T-cell (primary cell): ENCODE measurements at places on chromosomes 13 and 19. TPM values are rescaled to one million over a fixed set of nuclear protein-coding genes. Genes with fewer than 3 reads are reported as not detected.

The NLRP4 gene
- total RNA-seq, result not detected

The ATP11A gene
- 35.7 TPM for total RNA-seq

GRCh38 chr13:28626266-28626665 lies 32.7 kb upstream of the POMP start:
- no peak overlapping the region for H3K4me3 ChIP-seq
- H3K27ac ChIP-seq, result no peak overlapping the region
- H3K27me3 ChIP-seq, result no peaks in the 10 kb centered on the region

- H3K27ac ChIP-seq, result no peak overlapping the region
- H3K4me1 ChIP-seq, result no peaks in the 10 kb centered on the region
These were observed 91.1 kb downstream of the ZC3H13 start for GRCh38 chr13:45961468-45961867.

GRCh38 chr13:42275098-42275471 lies 3.1 kb downstream of the AKAP11 start:
- no peak overlapping the region for H3K4me3 ChIP-seq
- H3K27me3 ChIP-seq, result no peaks in the 10 kb centered on the region
- H3K36me3 ChIP-seq, result no peaks in the 10 kb centered on the region

DNA sequence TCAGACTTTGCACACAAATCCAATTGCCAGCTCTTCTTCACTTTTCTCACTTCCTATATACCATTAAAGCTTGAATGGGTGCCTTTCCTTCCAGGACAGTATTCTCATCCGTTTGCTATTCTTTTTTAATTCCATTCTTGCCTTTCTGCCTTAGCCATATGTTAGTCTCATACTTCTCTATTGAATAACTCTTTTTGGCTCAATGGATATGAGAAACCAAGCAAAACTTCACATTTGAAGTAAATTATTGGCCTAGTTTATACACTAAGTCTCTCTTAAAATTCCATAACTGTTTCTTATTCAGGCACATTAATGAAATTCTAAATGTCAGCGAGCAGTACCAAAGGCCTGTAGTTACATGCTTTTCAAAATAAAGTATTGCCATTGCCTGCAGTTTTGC lies 129.6 kb upstream of the FRY start:
- H3K4me3 ChIP-seq, result no peak overlapping the region
- H3K4me1 ChIP-seq, result peaks cover 8% of the 10 kb centered on the region
- no peaks in the 10 kb centered on the region for H3K27me3 ChIP-seq

- no peak overlapping the region for H3K4me3 ChIP-seq
- no peak for DNase-seq
- no peaks in the 10 kb centered on the region for H3K4me1 ChIP-seq
These were observed 24.7 kb downstream of the ZNRF4 start for GRCh38 chr19:5479958-5480357.

GRCh38 chr13:23899555-23899954 lies 2.3 kb upstream of the C1QTNF9B start:
- H3K27ac ChIP-seq, result no peak overlapping the region
- peaks cover 9% of the 10 kb centered on the region for H3K4me1 ChIP-seq
- H3K36me3 ChIP-seq, result no peaks in the 10 kb centered on the region
- H3K27me3 ChIP-seq, result peaks cover 12% of the 10 kb centered on the region

- H3K27ac ChIP-seq, result no peak overlapping the region
- no peaks in the 10 kb centered on the region for H3K4me1 ChIP-seq
- H3K4me3 ChIP-seq, result no peak overlapping the region
- no peaks in the 10 kb centered on the region for H3K27me3 ChIP-seq
These were observed 41.9 kb upstream of the POSTN start for GRCh38 chr13:37640499-37640898.

- no peak for DNase-seq
- no peaks in the 10 kb centered on the region for H3K4me1 ChIP-seq
- H3K27me3 ChIP-seq, result no peaks in the 10 kb centered on the region
- H3K36me3 ChIP-seq, result no peaks in the 10 kb centered on the region
- no peak overlapping the region for H3K4me3 ChIP-seq
These were observed 686.3 kb downstream of the FGF9 start for GRCh38 chr13:22357132-22357531.

GRCh38 chr13:61670384-61671161 lies 254.9 kb upstream of the PCDH20 start:
- no peaks in the 10 kb centered on the region for H3K36me3 ChIP-seq
- H3K4me3 ChIP-seq, result no peak overlapping the region
- H3K27me3 ChIP-seq, result no peaks in the 10 kb centered on the region
- H3K4me1 ChIP-seq, result no peaks in the 10 kb centered on the region

The ZNF560 gene
- not detected for total RNA-seq

GRCh38 chr13:73136776-73137175 lies 78.0 kb downstream of the KLF5 start:
- no peaks in the 10 kb centered on the region for H3K4me1 ChIP-seq
- H3K36me3 ChIP-seq, result no peaks in the 10 kb centered on the region
- no peaks in the 10 kb centered on the region for H3K27me3 ChIP-seq
- DNase-seq, result no peak
- H3K27ac ChIP-seq, result no peak overlapping the region

DNA sequence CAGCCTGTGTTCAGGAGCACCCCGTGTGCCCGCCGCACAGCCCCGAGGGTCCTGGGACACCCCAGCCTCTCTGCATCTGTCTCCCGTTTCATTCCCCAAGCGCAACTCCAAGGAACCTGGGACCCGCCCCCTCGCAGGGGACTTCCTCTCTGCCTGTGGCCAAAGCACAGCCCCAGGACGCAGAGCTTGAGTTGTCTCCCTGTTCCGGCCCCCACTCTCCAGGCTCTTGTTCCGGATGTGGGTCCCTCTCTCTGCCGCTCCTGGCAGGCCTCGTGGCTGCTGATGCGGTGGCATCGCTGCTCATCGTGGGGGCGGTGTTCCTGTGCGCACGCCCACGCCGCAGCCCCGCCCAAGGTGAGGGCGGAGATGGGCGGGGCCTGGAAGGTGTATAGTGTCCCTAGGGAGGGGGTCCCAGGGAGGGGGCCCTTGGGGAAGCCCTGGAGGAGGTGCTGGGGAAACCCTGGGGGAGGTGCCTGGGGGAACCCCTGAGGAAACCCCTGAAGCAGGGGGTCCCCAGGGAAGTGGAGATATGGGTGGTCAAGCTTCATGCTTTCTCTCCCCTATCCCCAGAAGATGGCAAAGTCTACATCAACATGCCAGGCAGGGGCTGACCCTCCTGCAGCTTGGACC lies 1.3 kb downstream of the HCST start:
- H3K4me1 ChIP-seq, result peaks cover 71% of the 10 kb centered on the region
- DNase-seq, result peak; percentile 91

- H3K27me3 ChIP-seq, result peaks cover 18% of the 10 kb centered on the region
- no peak overlapping the region for H3K27ac ChIP-seq
- DNase-seq, result no peak
- H3K4me3 ChIP-seq, result no peak overlapping the region
- H3K36me3 ChIP-seq, result no peaks in the 10 kb centered on the region
These were observed 376.5 kb downstream of the UQCRFS1 start for GRCh38 chr19:28836421-28836820.

DNA sequence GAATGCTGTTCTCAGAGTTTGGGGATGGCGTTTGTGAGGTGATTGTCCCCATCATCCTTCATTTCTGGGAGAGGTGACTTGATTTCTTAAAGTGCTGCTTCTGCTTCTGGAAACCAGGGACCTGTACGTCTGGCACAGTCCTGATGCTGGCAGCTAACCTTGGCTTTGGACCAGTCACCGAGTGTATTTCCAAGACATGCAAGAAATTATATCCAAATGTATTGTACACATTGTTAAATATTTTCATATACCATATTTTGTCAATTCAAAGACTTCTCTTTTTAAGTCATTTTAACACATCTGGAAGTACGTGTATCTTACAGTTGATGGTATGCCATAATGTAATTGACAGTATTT lies 97.4 kb downstream of the ARHGEF7 start:
- no peaks in the 10 kb centered on the region for H3K27me3 ChIP-seq
- peaks cover 9% of the 10 kb centered on the region for H3K4me1 ChIP-seq
- H3K4me3 ChIP-seq, result no peak overlapping the region
- DNase-seq, result no peak
- H3K36me3 ChIP-seq, result peaks cover 10% of the 10 kb centered on the region

DNA sequence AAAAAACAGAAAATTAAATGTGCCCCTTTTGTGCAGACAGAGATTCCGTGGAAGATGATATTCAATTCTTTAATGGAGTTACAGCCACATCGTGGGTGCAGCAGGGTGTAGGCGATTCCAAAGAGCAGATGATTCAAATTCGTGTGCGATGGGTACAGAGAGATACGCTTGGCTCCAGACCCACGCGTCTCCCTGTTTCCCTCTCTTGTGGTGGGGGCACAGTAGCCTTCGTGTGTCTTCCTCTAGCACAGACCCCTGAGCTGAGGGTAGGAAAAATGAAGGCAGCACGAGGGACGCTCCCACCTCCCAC lies 4.8 kb downstream of the TSPAN16 start:
- no peaks in the 10 kb centered on the region for H3K36me3 ChIP-seq
- H3K27me3 ChIP-seq, result peaks cover 10% of the 10 kb centered on the region
- no peak for DNase-seq
- H3K27ac ChIP-seq, result no peak overlapping the region

The KLHL1 gene
- not detected for total RNA-seq

DNA sequence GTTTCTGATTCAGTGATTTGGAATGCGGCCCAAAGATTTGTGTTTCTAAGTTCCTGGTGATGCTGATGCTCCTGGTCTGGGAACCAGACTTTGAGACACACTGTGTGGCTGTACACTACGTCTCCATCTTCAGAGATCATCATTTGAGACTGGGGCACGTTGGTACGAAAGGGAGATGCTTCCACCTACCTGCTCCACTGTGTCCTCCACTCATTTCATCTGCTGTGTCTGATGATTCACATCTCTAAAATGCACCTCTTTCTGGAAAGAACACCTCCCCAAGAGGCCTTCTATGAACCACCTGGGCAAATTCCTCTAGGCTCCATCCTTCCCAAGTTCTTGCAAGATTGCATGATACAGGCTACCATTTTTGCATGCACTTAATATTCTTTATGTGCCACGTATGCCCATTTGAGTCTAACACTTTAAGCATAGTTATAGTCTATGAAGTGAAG lies 58.6 kb downstream of the ERCC5 start:
- H3K27ac ChIP-seq, result no peak overlapping the region
- no peaks in the 10 kb centered on the region for H3K36me3 ChIP-seq
- no peak for DNase-seq
- H3K27me3 ChIP-seq, result no peaks in the 10 kb centered on the region
- H3K4me1 ChIP-seq, result no peaks in the 10 kb centered on the region

DNA sequence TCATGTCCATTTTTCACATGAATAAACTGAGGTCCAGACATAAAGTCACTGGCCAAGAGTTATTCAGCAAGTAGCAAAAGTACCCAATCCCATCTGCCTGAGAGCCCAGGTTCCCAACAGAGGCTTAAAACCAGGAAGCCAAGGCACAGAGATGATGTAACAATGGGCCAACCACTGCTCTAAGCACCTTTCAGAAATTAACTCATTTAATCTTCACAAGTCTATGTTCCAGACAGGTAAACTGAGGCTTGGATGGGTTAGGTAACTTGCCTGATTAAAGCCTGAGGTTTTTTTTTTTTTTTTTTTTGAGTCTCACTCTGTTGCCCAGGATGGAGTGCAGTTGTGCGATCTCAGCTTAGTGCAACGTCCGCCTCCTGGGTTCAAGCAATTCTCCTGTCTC lies 4.0 kb upstream of the DYRK1B start:
- no peak overlapping the region for H3K27ac ChIP-seq
- H3K36me3 ChIP-seq, result peaks cover 30% of the 10 kb centered on the region

- no peaks in the 10 kb centered on the region for H3K27me3 ChIP-seq
- H3K4me3 ChIP-seq, result no peak overlapping the region
- peaks cover 2% of the 10 kb centered on the region for H3K36me3 ChIP-seq
- no peak overlapping the region for H3K27ac ChIP-seq
- no peaks in the 10 kb centered on the region for H3K4me1 ChIP-seq
These were observed 11.1 kb downstream of the ZC3H13 start for GRCh38 chr13:46041419-46041839.

DNA sequence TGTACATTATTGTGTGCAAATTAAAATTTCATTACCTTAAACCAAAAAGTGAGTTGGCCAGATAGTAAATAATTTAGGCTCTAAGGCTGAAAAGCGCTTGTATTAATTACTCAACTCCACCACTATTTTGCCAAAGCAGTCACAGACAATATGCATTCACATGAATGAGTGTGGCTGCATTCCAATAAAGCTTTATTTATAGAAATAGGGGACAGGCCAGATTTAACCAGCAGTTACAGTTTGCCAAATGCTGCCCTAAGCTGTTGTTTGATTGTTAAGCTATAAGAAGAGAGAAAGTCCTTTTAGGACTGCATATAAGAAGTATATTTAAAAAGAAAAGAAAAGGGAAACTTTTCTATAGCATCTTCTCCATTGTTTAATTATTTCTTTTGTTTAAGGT lies 342.6 kb downstream of the ITGBL1 start:
- no peak overlapping the region for H3K27ac ChIP-seq
- H3K4me3 ChIP-seq, result no peak overlapping the region
- H3K4me1 ChIP-seq, result no peaks in the 10 kb centered on the region
- H3K36me3 ChIP-seq, result no peaks in the 10 kb centered on the region

- DNase-seq, result no peak
- H3K36me3 ChIP-seq, result no peaks in the 10 kb centered on the region
These were observed 497.1 kb upstream of the ARGLU1 start for GRCh38 chr13:107065036-107065435.

DNA sequence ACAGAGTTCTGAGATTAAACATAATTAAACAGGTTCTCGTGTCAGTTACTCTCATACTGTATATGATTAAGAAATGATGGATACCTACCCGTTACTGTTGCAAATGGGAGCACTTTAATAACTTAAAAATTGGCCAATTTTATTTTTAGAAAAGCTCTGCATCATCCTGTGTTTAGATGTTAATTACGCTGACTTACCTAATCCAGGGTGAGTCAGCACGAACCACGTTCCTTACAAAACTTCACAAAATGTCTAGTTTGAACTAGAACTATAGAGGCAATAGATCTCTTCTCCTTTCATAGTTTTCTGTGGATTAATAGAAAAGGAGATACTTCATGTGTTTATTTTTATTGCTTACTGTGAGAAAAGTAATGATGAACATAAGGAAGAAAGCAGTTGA lies 363.9 kb downstream of the MYO16 start:
- no peak for DNase-seq
- no peaks in the 10 kb centered on the region for H3K27me3 ChIP-seq
- H3K36me3 ChIP-seq, result no peaks in the 10 kb centered on the region
- H3K4me3 ChIP-seq, result no peak overlapping the region

GRCh38 chr13:35983206-35983605 lies 148.0 kb downstream of the DCLK1 start:
- DNase-seq, result no peak
- no peaks in the 10 kb centered on the region for H3K36me3 ChIP-seq

GRCh38 chr19:558770-559439 lies 13.5 kb upstream of the BSG start:
- no peaks in the 10 kb centered on the region for H3K27me3 ChIP-seq
- no peak overlapping the region for H3K27ac ChIP-seq
- no peaks in the 10 kb centered on the region for H3K4me1 ChIP-seq
- H3K36me3 ChIP-seq, result no peaks in the 10 kb centered on the region
- H3K4me3 ChIP-seq, result no peak overlapping the region

GRCh38 chr19:30053558-30053957 lies 111.5 kb downstream of the URI1 start:
- no peak for DNase-seq
- no peak overlapping the region for H3K4me3 ChIP-seq
- no peak overlapping the region for H3K27ac ChIP-seq

DNA sequence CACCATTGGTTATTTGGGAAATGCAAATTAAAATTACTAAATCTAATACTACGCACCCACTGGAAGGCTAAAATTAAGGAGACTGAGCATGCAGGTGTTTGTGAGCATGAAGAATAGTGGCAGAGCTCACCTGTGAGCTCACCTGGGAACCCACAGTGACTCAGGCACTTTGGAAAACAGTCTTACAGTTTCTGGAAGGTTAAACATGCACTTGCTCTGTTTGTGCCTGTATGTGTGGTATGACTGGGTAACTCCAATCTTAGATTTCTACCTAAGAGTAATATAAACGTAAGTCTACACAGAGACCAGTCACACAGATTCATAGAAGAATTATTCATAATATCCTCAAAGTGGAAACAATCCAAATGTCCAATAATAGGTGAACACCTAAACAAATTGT lies 318.8 kb downstream of the ATP8A2 start:
- no peak for DNase-seq
- H3K4me3 ChIP-seq, result no peak overlapping the region
- H3K4me1 ChIP-seq, result no peaks in the 10 kb centered on the region
- no peaks in the 10 kb centered on the region for H3K36me3 ChIP-seq
